ENCODE measurements at places on chromosomes 2 and 18. TPM values are rescaled to one million over a fixed set of nuclear protein-coding genes. Genes with fewer than 3 reads are reported as not detected.
A peak's percentile ranks its signal among the peaks of the same experiment; 100 is the strongest.

- no peaks in the 10 kb centered on the region for H3K36me3 ChIP-seq
- H3K27ac ChIP-seq = no peak overlapping the region
- DNase-seq = no peak
- H3K4me3 ChIP-seq = no peak overlapping the region
- H3K27me3 ChIP-seq = no peaks in the 10 kb centered on the region
- H3K4me1 ChIP-seq = no peaks in the 10 kb centered on the region
These were observed 301.7 kb downstream of the PAX3 start for GRCh38 chr2:221997100-221997499.

- H3K27me3 ChIP-seq = no peaks in the 10 kb centered on the region
- no peaks in the 10 kb centered on the region for H3K4me1 ChIP-seq
- H3K27ac ChIP-seq = no peak overlapping the region
- DNase-seq = no peak
- peaks cover 22% of the 10 kb centered on the region for H3K36me3 ChIP-seq
These were observed 54.7 kb downstream of the FARP2 start for GRCh38 chr2:241410739-241411176.

DNA sequence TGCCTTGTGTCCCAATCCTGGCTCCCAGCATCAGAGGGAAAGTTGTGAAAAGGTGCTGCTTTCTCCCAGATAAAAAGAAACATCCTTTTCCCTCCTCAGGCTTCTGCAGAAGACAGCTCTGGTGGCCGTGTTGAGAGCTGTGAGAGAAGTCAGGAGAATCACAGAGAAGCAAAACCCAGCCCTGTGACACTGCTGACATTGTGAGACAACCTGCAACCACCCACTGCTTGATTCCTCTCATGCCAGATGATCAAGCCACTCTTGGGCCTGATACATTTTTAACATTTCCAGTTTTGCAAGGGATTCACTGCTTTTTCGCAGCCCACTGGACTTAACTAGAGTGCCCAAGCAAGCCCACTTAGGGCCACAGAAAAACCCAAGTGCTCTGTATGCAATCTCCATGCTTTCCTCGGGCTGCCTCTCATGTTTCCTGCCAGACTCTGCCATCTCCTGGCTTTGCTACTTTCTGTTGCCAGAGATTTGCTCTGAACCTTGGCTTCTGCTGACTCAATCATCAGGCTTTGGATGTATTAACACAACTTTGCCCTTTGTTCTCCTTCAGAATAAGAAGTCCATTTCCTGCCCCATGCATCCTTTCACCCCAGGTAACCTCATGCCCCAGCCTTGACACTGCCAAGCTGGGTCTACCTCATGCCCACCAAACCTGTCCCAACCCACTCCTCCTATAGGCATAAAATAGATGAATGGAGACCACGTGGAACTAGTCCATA lies 24.9 kb upstream of the TTR start:
- no peak overlapping the region for H3K4me3 ChIP-seq
- DNase-seq = no peak
- H3K36me3 ChIP-seq = no peaks in the 10 kb centered on the region
- no peak overlapping the region for H3K27ac ChIP-seq
- H3K4me1 ChIP-seq = no peaks in the 10 kb centered on the region

- H3K4me1 ChIP-seq = peaks cover 15% of the 10 kb centered on the region
- H3K4me3 ChIP-seq = no peak overlapping the region
- no peak for DNase-seq
- H3K36me3 ChIP-seq = no peaks in the 10 kb centered on the region
- H3K27me3 ChIP-seq = peaks cover 4% of the 10 kb centered on the region
- peak overlapping the region; percentile 3 for H3K27ac ChIP-seq
These were observed 10.1 kb downstream of the DPP4 start for GRCh38 chr2:162063899-162064298.

DNA sequence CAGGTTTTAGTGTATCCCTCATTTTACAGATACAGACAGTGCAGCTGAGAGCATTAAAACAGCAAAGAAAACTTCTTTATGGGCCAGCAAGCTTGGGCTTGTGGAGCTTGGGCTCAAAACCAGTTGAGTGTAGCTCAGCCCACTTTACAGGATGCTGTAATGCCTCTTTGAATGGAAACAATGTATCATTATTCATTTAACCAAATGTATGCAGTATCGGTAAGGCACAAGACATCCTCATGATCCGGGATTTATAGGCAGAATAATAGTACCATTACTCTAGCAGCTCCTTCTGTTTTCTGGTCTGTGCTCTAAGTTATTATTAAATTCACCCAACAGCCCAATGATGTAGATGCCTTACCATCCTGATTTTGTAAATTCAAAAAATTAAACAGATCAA lies 575.1 kb upstream of the CDH7 start:
- no peak for DNase-seq
- H3K4me3 ChIP-seq = no peak overlapping the region
- H3K27ac ChIP-seq = no peak overlapping the region

DNA sequence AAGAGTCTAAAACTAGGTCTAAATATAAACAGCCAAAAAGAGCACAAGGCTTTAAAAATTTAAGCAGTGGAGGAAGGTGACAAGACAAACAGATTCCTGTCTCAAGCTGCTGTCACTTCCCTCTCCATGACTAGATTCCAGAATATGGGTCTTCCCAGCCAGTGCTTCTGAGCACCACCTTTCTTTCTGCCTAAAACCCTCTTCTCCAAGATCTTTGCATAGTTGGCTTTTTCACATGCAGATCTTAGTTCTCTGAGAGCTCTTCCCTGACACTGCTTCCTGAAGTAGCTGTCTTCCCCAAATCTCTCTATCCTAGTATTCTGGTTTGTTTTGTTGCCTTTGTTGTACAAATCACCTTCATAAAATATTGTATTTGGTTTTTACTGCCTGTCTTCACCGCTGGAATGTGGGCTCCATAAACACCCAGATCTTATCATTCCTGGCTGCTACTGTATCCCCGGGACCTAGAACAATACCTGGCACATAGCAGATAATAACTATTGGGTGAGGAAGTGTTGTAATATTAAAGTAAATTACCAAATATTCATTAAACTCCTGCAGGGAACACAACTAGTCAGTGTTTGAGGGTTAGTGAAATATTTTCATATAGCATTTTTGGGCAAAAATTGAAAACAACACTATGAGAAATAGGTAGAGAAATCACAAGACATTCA lies 150.2 kb downstream of the CCDC85A start:
- no peaks in the 10 kb centered on the region for H3K36me3 ChIP-seq
- H3K27me3 ChIP-seq = no peaks in the 10 kb centered on the region
- DNase-seq = no peak
- no peaks in the 10 kb centered on the region for H3K4me1 ChIP-seq

DNA sequence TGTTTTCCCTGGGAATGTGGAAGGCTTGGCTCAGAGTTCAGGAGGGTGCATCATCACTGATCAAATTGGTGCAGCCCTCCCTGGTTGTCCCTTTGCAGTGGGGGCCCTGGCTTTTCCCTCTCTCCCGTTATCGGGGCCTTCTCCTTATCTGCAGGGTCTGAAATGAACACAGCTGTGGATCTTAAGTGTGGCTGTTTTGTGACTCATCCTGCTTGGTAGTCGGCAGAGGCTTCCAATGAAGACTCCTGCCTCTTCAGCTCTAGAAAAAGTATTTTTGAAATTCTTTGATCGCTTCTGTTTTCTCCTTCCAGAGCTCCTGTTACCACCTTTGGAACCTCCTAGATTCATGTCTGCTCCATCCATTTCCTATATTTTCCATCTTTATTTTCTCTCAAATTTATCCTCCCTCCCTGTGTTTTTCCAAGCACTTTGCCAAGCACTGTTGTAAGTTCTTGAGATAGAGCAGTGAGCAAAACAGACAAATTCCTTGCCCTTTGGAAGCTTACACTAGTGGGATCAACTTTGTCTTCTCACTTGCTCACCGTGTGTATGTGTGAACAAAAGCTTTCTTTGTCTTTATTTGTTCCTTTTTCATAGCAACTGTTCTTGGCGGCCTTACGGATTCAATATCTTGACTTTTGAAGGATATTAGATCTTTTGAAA lies 45.7 kb downstream of the RALB start:
- H3K36me3 ChIP-seq = peaks cover 16% of the 10 kb centered on the region
- no peaks in the 10 kb centered on the region for H3K27me3 ChIP-seq
- no peak overlapping the region for H3K27ac ChIP-seq
- H3K4me3 ChIP-seq = no peak overlapping the region
- peaks cover 15% of the 10 kb centered on the region for H3K4me1 ChIP-seq

DNA sequence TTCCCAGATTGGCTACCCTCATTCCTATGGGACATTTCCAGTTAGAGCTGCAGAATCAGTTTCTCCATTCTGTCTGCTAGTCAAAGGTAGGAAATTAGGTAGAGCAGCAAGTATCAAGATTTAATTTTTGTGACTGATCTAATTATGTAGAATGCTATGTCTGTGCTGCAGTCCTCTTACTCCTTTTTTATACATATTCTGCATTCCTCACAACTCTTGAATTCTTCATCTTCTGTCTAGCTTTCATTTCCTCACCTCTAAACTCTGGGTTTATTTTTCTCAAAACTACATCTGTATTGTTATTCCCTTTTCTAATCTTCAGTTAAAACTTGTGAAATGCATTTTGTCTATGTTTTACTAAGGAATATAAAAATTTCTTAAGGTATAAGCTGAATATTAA lies 8.6 kb downstream of the SGO2 start:
- DNase-seq = no peak
- H3K27ac ChIP-seq = no peak overlapping the region
- no peaks in the 10 kb centered on the region for H3K4me1 ChIP-seq
- peaks cover 2% of the 10 kb centered on the region for H3K36me3 ChIP-seq
- H3K27me3 ChIP-seq = no peaks in the 10 kb centered on the region

- H3K27ac ChIP-seq = no peak overlapping the region
- no peak overlapping the region for H3K4me3 ChIP-seq
- DNase-seq = no peak
- H3K4me1 ChIP-seq = no peaks in the 10 kb centered on the region
These were observed 136.5 kb upstream of the ETAA1 start for GRCh38 chr2:67260343-67261277.

Gene RAD51AP2
- polyA plus RNA-seq = not detected

Gene CCDC74A
- polyA plus RNA-seq = not detected

Gene FHOD3
- polyA plus RNA-seq = not detected

Gene ACTG2
- not detected for polyA plus RNA-seq

Gene LHCGR
- not detected for polyA plus RNA-seq

Gene CHAC2
- polyA plus RNA-seq = 2.7 TPM

Gene SERPINB13
- polyA plus RNA-seq = not detected

Gene TCF23
- not detected for polyA plus RNA-seq

Gene MALL
- polyA plus RNA-seq = not detected

All from naive B cell (primary cell).